ENCODE measurements at places on chromosomes 7 and 10.

DNA sequence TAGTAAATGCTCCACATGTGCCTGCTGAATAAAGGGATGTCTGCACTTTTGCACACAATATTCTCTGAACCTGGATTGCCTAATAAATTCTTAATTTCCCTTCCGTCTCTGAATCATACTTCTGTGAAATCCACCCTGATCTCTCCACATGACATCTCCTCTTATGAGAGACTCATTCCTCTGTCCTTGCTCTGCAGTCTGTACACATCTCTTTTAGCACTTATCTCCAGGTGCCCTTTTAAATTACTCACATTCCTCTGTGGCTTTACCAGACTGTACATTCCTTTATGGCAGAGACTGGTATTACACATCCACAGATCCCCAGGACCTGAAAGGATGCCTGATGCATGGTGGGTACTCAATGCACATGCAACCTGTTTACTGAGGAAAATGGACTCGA lies 527.6 kb downstream of the PHTF2 start:
- DNase-seq: peak; percentile 69

GRCh38 chr7:92092210-92092609 lies 42.1 kb downstream of the CYP51A1 start:
- DNase-seq: no peak

GRCh38 chr7:29647020-29647654 lies 83.5 kb downstream of the PRR15 start:
- peak; percentile 77 for DNase-seq

DNA sequence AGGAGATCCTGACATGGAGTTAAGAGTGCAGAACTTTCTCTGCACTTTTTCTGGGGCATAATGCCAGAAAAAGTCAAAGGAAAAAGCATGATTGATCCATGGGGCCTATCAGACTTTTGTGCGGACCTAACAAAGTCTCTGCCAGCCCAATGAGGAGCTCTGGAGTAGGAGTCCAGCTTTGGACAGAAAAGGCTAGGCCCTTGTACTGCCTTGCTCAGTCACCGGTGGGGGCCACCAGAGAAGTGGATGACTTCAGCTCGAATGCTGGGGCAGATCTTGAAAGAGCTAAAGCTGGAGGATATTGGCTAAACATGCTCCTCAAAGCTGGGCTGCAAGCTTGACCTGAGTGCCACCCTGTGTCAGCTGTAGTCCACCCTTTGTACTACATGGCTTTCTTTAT lies 2.8 kb upstream of the ZC3HAV1 start:
- no peak for DNase-seq

GRCh38 chr10:51397695-51398094 lies 301.7 kb downstream of the CSTF2T start:
- no peak for DNase-seq

- DNase-seq: no peak
These were observed 10.6 kb upstream of the BPGM start for GRCh38 chr7:134636008-134636449.

DNA sequence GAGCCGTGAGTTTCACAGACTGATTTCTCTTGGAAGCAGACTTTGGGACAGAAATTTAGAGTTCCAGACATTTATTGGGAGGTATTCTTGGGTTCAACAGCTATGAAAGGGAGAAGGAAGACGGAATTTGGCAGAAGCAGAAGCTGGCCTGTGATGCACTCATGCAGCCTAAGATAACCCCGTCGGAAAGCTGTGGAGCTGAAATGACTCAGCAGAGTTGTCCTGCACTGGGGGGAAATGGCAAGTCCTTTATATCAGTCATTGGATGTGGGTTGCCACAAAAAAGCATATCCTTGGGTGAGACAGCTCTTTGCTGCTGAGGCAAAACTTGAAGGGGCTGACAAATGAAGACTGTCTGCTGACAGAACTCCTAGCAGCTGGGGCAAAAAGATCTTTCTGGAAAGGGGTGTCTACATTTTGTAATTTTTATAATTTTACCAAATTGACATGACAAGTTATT lies 11.5 kb upstream of the MICU1 start:
- DNase-seq: peak; percentile 62

DNA sequence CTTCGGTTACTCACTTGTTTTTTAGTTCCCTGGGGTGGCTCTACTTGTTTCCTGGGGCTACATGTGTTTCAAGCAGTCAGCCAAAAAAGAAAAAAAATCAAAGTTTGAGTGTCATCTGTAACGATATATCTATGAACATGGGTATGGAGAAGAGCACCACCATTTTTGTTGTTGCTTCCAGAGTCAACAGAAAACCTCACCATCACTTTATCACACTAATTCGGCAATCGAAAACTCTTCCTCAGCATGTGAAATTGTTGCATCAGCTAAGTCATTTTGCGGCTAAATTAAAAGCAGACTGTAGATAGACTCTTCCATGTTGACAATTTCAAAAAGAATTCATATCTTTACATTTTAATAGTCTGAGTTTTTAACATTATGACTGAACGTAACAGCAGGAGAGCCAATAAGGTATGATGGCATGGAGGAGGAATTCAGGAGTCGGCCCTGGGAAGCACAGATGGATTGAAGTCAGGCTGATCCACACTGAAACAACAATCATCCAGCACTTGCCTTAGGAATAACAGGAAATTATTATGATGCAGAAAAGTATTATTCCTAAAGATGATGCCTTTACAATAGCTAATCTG lies 455.7 kb upstream of the KLF6 start:
- DNase-seq: no peak

DNA sequence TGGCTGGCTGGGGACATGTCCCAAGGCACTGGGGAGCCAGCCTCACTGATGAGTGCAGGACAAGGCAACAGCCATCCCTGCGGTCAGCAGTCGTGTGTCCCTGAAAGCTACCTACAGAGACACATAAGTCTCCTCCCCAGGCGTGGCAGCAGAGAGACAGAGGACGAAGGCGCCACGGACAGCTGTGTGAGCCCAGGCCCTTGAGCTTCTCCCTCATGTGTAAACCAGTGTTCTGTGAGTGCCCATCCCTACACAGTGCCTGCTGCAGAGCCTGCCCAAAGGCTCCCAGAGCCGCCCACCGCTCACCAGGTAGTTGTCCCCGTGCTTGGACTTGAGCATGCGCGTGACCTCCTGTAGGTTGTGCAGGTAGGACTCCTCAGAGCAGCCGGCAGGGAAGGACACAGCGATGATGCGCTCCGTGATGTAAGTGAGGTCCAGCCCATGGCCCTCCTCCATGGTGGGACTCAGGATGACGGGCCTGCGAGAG lies 142.7 kb downstream of the TNS3 start:
- no peak for DNase-seq

GRCh38 chr10:101273741-101274140 lies 44.5 kb upstream of the LBX1 start:
- peak; percentile 70 for DNase-seq

DNA sequence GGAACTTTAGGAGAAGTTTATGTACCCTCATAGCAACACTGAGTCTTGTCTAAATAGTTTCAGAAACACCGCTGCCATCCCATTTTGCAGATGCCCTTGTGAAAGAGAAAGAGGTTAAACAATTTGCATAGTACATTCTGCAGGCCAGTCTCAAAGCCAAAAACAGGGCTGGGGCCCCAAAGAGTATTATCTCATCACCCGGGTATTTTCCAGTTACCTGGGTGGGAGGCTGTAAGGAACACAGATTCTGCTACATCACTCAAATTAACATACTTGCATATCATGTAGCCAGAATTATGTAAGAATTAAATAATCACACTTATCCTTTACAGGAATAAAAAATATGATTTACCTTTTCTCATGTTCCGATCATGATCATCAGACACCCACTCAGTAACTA lies 3.1 kb upstream of the FAM171A1 start:
- peak; percentile 58 for DNase-seq

GRCh38 chr7:135317676-135318325 lies 84.2 kb downstream of the STRA8 start:
- DNase-seq: no peak

DNA sequence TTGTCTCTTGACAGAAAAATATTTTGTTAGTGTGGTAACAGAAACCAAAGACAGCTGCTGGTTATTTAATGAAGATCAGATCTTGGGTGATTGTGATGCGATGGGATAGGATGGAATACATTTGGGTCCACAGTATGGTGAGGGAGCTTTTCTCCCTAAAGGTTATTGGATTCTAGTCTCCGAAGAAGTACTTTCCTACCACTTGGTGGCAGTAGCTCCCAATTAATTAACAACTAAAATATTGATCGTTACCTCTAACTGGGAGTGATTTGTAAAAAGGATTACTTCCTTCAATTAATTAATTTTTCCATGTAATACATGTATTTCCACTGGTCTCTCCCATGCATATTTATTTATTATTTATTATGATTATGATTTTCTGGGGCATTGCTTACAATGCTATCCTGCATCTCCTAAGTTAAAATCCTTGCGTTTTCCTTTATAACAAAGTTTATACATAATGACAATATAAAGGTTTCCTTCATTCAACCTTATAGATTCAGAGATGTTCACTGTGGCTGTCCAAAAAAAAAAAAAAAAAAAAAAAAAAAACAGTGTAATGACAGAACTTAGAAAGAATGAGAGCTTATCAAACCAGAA lies 25.6 kb downstream of the TMEM196 start:
- no peak for DNase-seq

DNA sequence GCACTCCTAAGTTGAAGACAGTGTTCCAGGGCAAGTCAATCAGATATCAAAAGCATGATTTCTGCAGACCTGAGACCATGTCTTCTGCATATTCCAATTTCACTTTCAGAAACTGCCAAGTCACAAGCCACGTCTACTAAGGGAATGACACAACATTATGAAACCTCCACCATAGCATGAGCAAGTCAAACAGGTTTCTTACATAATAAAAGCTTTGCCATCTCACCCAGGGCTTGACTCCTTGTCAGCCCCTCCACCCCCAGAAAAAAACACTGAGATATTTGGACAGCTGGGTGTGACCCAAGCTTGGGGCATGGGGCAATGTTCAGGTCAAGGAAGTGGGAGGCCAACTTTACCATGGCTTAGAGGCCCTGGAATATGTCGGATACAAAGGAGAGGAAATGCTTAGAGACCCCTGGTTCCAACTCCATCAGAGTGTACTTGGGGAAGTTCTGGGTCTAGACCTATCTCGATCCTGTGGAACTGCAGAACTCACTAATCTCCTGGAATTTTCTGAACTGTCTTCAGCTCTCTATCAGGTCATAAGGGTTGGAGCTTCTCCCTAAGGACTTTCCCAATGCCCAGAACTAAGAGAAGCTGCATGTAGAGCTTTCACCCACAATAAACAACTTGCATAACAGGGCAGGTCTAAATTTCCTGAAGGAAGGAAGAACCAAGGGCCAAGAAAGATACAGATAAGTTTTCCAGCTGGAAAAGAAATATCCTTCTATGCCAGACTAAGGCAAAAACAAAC lies 80.6 kb upstream of the NAMPT start:
- no peak for DNase-seq

GRCh38 chr10:130843051-130843653 lies 468.4 kb downstream of the TCERG1L start:
- no peak for DNase-seq

DNA sequence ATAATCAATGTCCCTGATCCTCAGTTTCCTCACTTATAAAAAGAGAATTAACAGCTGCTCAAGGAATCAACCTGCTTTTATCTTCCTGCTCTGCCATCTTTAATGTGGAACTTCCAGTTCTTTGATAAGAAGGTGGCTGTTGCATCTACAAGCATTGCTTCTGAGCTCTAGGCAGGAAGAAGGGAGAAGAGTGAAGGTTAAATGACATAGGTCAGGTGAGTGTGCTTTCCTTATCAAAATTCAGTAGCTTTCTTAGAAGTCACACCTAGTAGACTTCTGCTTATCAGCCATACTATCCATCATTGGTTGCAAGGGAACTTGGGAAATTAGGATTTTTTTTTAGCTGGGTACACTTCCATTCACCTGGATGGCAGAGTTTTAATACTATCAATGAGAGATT lies 24.0 kb upstream of the KIF20B start:
- no peak for DNase-seq

DNA sequence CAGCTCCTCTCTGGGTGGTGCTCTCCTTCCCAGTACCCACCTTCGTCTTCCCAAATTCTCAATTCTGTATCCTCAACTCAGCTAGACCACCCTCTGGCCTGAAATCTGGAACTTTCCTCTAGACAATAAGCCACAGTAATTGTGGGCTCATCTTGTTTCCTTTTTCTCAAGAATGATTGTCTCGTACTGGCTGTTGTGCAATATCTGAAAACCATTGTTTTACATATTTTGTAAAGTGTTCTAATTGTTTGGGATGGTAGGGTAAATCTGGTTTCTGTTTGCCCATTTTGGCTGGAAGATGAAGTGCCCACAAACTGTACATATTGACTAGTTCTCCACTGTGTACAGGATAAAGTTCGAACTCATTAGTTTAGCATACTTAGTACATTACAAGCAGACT lies 11.3 kb upstream of the NOBOX start:
- no peak for DNase-seq

DNA sequence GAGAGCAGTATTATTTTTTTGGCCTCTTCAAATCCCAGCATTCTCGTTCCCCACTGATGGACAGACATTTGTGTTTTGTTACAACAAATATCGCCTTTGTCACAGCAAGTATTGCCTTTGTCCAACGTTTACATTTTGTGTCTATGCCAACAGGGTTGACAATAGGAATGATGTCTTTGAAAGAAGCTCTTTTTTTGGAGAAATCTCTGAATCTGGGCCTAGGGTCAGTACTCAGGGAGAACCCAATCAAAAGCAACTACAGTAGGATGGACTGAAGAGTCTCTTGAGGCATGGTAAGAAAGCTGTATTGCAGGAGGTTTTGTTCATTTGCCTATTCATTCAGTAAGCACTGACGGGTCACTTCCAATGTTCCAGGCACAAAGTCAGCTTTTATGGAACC lies 57.7 kb upstream of the KLF14 start:
- no peak for DNase-seq

DNA sequence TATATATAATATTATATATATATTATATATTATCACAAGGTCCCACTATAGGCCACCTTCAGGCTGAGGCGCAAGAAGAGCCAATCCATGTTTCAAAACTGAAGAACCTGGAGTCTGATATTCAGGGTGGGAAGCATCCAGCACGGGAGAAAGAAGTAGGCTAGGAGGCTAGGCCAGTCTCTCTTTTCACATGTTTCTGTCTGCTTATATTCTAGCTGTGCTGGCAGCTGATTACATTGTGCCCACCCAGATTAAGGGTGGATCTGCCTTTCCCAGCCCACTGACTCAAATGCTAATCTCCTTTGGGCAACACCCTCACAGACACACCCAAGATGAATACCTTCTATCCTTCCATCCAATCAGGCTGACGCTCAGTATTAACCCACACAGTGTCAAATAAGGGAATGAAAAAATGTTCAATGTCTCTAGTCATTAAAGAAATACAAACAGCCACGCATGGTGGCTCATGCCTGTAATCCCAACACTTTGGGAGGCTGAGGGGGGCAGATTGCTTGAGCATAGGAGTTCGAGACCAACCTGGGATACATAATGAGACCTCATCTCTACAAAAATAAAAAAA lies 135.4 kb upstream of the PCBD1 start:
- DNase-seq: no peak

DNA sequence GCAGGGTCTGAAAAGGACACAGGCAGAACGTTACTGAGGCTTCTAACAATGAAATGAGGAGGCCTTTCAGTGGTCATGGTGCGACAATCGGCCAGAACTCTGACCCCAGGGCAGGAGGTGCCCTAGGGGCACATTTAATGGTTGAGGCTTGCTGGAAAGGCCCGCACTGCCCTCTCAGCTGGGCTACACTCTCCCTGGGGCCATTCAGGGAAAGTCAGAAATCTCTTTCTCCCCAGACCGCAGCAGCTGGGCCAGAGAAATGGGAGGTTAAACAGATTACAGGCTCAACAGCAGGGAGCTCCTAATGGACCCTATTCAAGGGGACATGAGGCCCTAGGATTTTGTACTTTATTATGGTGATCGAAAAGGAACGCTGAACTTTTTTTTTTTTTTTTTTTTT lies 85.6 kb upstream of the FGFR2 start:
- peak; percentile 75 for DNase-seq

GRCh38 chr7:113159746-113160339 lies 41.5 kb upstream of the SMIM30 start:
- peak; percentile 58 for DNase-seq
